ENCODE measurements at places on chromosomes 11 and 22. TPM values are rescaled to one million over a fixed set of nuclear protein-coding genes. Genes with fewer than 3 reads are reported as not detected.

Gene DCDC1
- total RNA-seq: 0.76 TPM

Gene TMPRSS6
- not detected for total RNA-seq

Gene CHRDL2
- not detected for total RNA-seq

Gene ST13
- total RNA-seq: 65.5 TPM

Gene APOL1
- 4.1 TPM for total RNA-seq

Gene CPT1B
- total RNA-seq: not detected

Gene P4HA3
- 3.9 TPM for total RNA-seq

Gene BCR
- 51.7 TPM for total RNA-seq
